Large intestine (tissue), 12 donors: ENCODE measurements at places on chromosomes 13 and 19.
A peak's percentile ranks its signal among the peaks of the same experiment; 100 is the strongest.

- no peak overlapping the region for H3K27ac ChIP-seq
- no peaks in the 10 kb centered on the region for H3K4me1 ChIP-seq
- no peak for DNase-seq
- H3K27me3 ChIP-seq, result no peaks in the 10 kb centered on the region
Measured at GRCh38 chr13:31372454-31372853, 172.7 kb downstream of the B3GLCT start.

DNA sequence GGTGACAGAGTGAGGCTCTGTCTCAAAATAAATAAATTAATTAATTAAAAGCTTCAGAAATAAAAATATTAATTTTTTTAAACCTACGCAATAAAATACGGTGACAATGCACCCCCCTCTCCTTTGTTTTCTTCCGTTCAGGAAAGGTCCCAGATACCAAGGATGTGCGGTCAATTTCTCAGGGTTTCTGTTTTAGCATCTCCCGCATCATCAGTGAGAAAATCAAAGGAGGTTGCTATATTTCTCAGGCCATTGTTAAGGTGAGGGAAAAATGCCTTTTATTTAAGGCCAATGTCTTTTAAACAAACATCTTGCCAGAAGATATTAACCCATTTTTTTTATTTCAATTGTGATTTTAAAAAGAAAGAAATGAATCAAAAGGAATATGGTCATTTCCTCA is 111.7 kb downstream of the INSR start:
- peaks cover 16% of the 10 kb centered on the region for H3K36me3 ChIP-seq
- peaks cover 20% of the 10 kb centered on the region for H3K4me1 ChIP-seq
- no peaks in the 10 kb centered on the region for H3K27me3 ChIP-seq

- H3K36me3 ChIP-seq, result no peaks in the 10 kb centered on the region
- no peaks in the 10 kb centered on the region for H3K27me3 ChIP-seq
- H3K27ac ChIP-seq, result no peak overlapping the region
- H3K4me3 ChIP-seq, result no peak overlapping the region
- H3K4me1 ChIP-seq, result no peaks in the 10 kb centered on the region
- DNase-seq, result no peak
Measured at GRCh38 chr13:52345048-52345447, 60.9 kb downstream of the THSD1 start.

GRCh38 chr13:32737111-32737571 is 150.9 kb downstream of the PDS5B start:
- H3K27me3 ChIP-seq, result no peaks in the 10 kb centered on the region
- peak overlapping the region; percentile 96 for H3K27ac ChIP-seq
- peak; percentile 70 for DNase-seq
- peaks cover 6% of the 10 kb centered on the region for H3K4me1 ChIP-seq
- peak overlapping the region; percentile 33 for H3K4me3 ChIP-seq
- peaks cover 2% of the 10 kb centered on the region for H3K36me3 ChIP-seq

DNA sequence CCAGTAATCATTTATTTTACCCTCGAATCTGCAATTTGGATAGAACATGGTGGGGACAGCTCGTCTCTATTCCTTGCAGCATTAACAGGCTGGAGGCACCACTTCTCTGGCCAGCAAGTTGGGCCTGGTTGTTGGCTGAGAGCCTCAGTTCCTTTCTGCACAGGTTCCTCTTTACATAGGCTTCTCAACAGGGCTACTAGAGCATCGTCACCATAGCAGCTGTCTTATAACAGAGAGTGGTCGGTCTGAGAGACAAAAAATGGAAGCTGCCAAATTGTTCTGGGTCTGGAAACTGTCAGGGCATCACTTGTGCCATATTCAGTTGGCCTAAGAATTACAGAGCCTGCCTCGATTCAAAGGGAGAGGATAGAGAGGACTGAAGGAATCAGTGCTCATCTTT is 86.7 kb downstream of the DNAJC15 start:
- no peaks in the 10 kb centered on the region for H3K27me3 ChIP-seq
- H3K4me3 ChIP-seq, result no peak overlapping the region
- H3K36me3 ChIP-seq, result peaks cover 2% of the 10 kb centered on the region
- peaks cover 7% of the 10 kb centered on the region for H3K4me1 ChIP-seq
- no peak overlapping the region for H3K27ac ChIP-seq

GRCh38 chr13:76620036-76620435 is 266.2 kb downstream of the KCTD12 start:
- H3K4me1 ChIP-seq, result no peaks in the 10 kb centered on the region
- no peak overlapping the region for H3K27ac ChIP-seq
- no peak for DNase-seq
- no peak overlapping the region for H3K4me3 ChIP-seq
